ENCODE measurements at places on chromosomes 1 and 21.

GRCh38 chr1:235843461-235843961 lies 23.2 kb downstream of the LYST start:
- peak; percentile 52 for DNase-seq

GRCh38 chr1:54439550-54440223 lies 33.5 kb upstream of the SSBP3 start:
- no peak for DNase-seq

GRCh38 chr1:187408212-187409004 lies 579.7 kb downstream of the PLA2G4A start:
- DNase-seq = no peak

DNA sequence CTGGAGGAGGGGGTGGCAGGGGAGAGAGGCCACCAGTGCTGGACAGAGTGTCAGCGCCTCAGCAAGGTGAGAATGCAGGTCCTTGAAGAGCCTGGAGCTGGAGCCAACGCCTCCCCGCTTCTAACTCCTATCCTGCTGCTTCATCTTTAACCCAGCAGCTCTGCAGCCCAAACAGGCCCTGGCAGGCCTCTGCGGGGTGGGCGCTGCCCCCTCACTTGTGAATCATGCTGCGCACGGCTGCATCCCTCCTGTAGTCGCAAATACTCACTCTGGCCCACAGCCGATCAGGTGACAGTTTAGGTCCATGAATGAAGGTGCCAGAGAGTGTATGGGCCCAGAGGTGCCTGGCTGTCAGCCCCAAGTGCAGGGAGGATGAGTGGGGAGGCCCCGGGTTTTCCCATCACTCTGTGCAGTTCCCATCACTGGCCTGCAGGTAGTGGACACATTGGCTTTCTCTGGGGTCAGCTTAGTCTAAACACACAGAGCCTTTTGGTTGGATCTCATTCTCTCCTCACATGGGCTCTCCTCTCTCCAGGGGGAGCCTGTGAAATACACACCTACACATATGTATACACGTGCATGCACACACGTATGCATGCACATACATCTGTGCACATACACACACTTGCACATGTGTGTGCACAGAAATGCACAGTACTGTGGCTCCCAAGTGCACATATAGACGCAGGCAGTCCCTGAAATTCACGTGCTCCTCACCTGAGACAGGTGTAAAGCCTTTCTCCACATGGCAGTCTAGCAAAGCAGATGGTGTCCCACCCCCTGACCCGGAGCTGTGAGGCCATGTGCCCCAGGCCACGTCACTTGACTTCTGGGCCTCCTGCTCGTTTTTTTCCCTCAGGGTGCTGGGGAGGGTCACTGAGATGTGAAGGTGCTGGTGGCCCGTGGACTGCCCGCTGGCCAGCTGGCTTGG lies 52.0 kb downstream of the TRIM11 start:
- no peak for DNase-seq

GRCh38 chr1:207393610-207394009 lies 60.5 kb upstream of the CR2 start:
- DNase-seq = peak; percentile 92

DNA sequence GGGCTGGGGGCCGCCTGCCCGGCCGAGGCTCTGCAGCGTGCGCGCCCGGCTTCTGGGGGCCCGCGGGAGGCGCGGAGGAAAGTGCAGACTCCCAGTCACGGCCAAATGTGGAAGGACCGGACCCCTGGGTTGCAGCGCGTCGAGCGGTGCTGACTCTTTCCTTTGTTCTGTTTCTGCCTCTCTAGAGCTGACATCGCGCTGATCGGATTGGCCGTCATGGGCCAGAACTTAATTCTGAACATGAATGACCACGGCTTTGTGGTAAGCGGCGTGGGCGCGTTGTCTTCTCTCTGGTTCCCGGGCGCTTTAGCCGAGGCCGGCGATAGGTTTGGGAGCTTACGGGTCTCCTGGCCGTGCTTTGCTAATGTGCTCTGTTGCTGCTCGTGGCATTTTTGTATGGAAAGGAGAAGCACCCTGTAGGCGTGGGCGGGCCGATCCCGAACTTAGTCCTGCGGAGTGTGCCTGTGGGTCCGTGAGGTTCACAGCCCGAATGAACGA lies 629 bp downstream of the PGD start:
- DNase-seq = no peak

DNA sequence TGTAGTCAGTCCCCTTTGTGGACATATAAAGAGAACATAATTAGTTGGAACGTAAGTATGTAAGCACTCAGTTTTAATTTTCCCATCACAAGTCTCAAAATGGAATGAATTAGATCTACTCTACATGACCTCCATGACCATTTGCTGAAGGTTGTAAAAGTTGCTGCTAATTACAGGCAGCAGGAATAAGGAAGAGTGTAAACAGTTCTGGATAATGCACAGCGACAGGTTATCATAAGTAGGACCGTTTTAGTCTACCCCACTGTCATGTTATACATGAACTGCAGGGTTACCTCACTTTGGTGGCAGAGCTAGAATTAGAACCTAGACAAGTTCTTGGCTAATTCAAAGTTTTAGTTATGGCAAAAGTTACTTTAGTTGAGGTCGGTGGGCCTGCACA lies 21.7 kb downstream of the YTHDF2 start:
- no peak for DNase-seq
